Right lobe of liver (tissue), 6 donors: ENCODE measurements at places on chromosomes 6 and 20. TPM values are rescaled to one million over a fixed set of nuclear protein-coding genes. Genes with fewer than 3 reads are reported as not detected.

Gene ARFGAP1
- total RNA-seq = 18.9 TPM

Gene ABHD16B
- total RNA-seq = not detected

Gene DNMT3B
- 0.55 TPM for total RNA-seq

Gene SEMG1
- total RNA-seq = not detected

Gene TRIM31
- total RNA-seq = 0.99 TPM

Gene PCSK2
- total RNA-seq = 0.04 TPM

Gene LAMP5
- not detected for total RNA-seq

Gene WFDC10B
- total RNA-seq = not detected

Gene HLA-G
- not detected for total RNA-seq

Gene IYD
- 17.5 TPM for total RNA-seq

Gene POPDC3
- total RNA-seq = not detected

Gene LST1
- total RNA-seq = 5.0 TPM

Gene RAB22A
- total RNA-seq = 9.4 TPM

Gene CRIP3
- total RNA-seq = 7.9 TPM

Gene C6orf132
- total RNA-seq = 0.55 TPM

Gene SFT2D1
- 6.7 TPM for total RNA-seq

Gene TSBP1
- total RNA-seq = not detected

Gene ERVFRD-1
- total RNA-seq = not detected

Gene EPHA7
- not detected for total RNA-seq

Gene THBD
- total RNA-seq = 14.3 TPM

Gene BTNL2
- total RNA-seq = not detected

Gene OR2H2
- total RNA-seq = not detected

Gene DSP
- 66.1 TPM for total RNA-seq

Gene HRH3
- not detected for total RNA-seq

Gene MEI4
- 0.12 TPM for total RNA-seq

Gene KCNG1
- total RNA-seq = 0.19 TPM

Gene FAM209A
- total RNA-seq = not detected

Gene CTSZ
- total RNA-seq = 198 TPM

Gene FOXC1
- total RNA-seq = 0.38 TPM

Gene TBC1D32
- total RNA-seq = 1.2 TPM

Gene DAAM2
- 5.3 TPM for total RNA-seq

Gene STAU1
- 70.2 TPM for total RNA-seq

Gene CRISP3
- total RNA-seq = 0.21 TPM

Gene SIRPB2
- total RNA-seq = 1.6 TPM

Gene NOX3
- not detected for total RNA-seq

Gene GGTLC1
- not detected for total RNA-seq

Gene HLA-DRB1
- 34.0 TPM for total RNA-seq

Gene TRIM10
- total RNA-seq = 0.74 TPM

Gene PGC
- total RNA-seq = not detected

Gene LY6G6F
- total RNA-seq = not detected

Gene SAMHD1
- 27.9 TPM for total RNA-seq

Gene SSTR4
- total RNA-seq = not detected

Gene BACH2
- 9.5 TPM for total RNA-seq

Gene RNF182
- not detected for total RNA-seq

Gene GSTA2
- 9.1 TPM for total RNA-seq

Gene MUC22
- total RNA-seq = not detected

Gene TMEM239
- total RNA-seq = not detected

Gene POM121L2
- total RNA-seq = not detected

Gene GJA1
- total RNA-seq = 3.9 TPM

Gene MRS2
- 16.4 TPM for total RNA-seq

Gene CTNNBL1
- 41.8 TPM for total RNA-seq

Gene SH3BGRL2
- 64.3 TPM for total RNA-seq

Gene PPIL6
- 0.42 TPM for total RNA-seq

Gene ATP5F1E
- 16.7 TPM for total RNA-seq

Gene NKAIN4
- total RNA-seq = not detected

Gene TTI1
- total RNA-seq = 11.8 TPM

Gene OR2J3
- not detected for total RNA-seq
